Stromal cell of bone marrow (primary cell): ENCODE measurements at places on chromosomes 4 and X.

- no peak for DNase-seq
Measured at GRCh38 chr4:56655209-56655626, 25.9 kb downstream of the HOPX start.

- DNase-seq, result no peak
Measured at GRCh38 chr4:89248879-89249281, 58.7 kb downstream of the GPRIN3 start.

GRCh38 chr4:40874901-40875300 lies 125.1 kb downstream of the NSUN7 start:
- no peak for DNase-seq

GRCh38 chrX:119734897-119735339 lies 23.5 kb upstream of the SOWAHD start:
- no peak for DNase-seq

GRCh38 chr4:80029364-80029763 lies 43.7 kb downstream of the ANTXR2 start:
- no peak for DNase-seq

DNA sequence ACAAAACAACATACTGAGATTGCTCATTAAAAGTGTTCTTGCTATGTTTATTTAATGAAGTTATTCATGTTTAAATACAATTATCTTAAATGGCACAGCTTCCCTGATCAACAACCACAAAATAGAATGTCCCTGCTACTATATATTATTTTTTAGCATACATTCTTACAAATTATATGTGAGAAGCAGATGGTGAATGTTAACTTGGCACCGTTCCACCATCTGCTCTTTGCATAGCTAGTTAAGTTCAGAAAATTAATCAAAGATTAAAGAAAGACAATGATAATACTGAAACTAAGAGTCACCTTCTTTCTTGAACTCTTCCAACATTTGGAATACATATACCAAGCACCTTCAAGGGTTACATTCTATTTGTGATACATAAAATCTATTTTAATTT lies 94.2 kb downstream of the PPP3CA start:
- no peak for DNase-seq

- no peak for DNase-seq
Measured at GRCh38 chr4:166239354-166239753, 366.3 kb downstream of the TLL1 start.

DNA sequence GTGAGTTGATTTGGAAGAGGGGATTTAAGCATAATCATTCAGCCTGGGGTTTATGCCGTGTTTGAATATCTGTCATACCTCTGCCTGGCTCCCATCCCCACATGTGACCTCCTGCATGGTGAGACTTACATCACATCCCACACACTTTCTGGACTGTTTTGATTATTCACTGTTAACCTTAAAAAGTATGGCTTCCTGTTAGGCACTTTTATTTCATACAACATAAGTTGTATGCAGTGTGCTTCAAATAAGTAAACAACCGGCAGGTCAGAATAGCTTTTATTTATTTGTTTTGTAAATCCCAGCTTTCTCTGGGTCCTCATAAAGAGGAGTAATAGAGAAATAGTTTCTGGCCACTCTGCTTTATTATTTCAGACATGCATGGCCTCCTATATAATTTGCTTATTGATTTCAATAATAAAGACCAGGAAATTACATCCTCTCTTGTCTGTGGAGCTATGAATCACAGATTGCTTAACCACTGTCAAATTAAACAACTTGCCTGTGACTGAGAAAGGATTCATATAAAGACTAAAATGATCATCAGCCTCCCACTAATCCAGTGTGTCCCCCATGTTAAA lies 376.8 kb upstream of the ZFP42 start:
- no peak for DNase-seq

GRCh38 chr4:5979981-5980380 lies 38.2 kb downstream of the C4orf50 start:
- DNase-seq, result no peak

DNA sequence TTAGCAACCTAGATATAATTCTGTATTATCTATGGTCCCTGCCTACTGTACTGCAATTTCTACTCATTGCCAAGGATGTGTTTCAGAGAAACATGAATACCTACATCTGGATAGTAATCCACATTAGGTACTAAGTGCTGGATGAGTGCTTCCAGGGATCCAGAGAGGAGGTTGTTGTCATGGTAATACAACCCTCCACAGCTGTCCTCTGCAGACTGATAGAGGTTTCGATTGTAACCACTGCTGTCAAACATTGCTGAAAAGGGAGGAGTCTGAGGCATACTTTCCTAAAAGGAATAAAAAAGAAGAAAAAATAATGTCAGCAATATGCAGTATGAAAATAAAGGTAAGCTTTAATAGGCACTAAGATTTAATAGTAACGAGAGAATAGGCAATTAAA lies 12.5 kb downstream of the RASGEF1B start:
- DNase-seq, result no peak

- DNase-seq, result no peak
Measured at GRCh38 chrX:22520128-22520828, 247.6 kb downstream of the CBLL2 start.

- no peak for DNase-seq
Measured at GRCh38 chr4:38068107-38068506, 107.9 kb downstream of the PTTG2 start.

GRCh38 chrX:103151799-103152198 lies 58.9 kb upstream of the NXF3 start:
- DNase-seq, result no peak

DNA sequence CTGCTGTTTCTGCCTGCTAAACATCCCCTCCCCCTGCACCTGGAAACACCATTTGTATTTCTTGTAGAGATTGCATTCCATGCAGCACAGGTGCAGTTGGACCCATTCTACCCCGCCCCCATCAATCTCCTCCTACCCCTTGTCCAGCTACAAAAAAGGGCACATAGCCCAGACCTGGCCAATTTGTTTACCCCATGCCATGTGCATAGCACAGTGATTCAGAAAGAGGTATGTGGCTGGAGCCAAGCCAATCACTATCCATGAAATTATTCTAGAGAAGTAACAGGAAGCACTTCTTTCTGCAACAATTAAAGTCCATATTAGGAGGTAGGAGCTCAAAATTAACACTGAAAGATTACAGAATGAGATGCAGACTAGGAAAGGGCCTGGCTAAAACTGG lies 20.2 kb upstream of the TMEM184C start:
- DNase-seq, result no peak

GRCh38 chr4:17310269-17310652 lies 201.6 kb downstream of the QDPR start:
- DNase-seq, result no peak

DNA sequence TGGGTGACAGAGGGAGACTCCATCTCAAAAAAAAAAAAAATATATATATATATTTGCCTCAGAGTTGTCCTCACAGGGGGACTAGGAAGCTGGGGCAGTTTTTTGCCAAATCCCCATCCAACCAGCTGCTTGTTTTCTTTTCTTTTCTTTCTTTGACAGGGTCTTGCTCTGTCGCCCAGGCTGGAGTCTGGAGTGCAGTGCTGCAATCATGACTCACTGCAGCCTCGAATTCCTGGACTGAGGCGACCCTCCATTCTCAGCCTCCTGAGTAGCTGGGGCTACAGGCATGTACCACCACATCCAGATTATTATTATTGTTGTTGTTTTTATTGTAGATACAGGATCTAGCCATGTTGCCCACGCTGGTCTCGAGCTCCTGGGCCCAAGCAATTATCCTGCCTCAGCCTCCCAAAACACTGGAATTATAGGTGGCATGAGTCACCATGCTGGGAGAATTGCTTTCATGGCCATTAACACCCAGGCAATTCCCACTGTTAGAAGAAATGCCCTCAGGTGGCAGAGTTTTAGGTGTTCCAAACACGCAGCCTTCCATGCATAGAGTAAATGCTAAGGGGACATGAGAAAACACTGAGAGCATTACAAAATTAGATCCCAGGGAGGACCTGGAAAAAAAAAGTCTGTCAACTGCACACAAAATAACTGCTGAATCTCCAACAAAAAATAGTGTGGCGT lies 98.0 kb downstream of the ARHGAP6 start:
- DNase-seq, result no peak

GRCh38 chr4:16677001-16677944 lies 221.2 kb downstream of the LDB2 start:
- DNase-seq, result no peak

DNA sequence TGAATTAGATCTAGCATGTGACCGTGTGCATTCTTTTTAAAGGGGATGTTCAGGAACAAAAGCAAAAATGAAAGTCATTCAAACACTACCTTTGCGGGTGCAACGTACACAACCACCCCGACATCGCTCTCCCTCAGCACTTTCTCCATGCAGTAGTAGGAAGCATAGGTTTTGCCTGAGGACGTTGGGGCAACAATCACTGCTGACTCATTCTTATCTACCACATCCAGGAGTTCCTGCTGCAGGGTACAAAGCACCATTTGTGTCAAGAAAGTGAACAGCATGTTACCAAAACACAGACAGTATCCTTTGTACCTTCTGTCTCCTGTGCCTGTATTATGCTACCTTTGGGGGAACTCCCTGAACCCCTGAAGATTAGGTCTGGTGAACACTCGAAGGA lies 58.6 kb downstream of the DDX60L start:
- DNase-seq, result no peak

DNA sequence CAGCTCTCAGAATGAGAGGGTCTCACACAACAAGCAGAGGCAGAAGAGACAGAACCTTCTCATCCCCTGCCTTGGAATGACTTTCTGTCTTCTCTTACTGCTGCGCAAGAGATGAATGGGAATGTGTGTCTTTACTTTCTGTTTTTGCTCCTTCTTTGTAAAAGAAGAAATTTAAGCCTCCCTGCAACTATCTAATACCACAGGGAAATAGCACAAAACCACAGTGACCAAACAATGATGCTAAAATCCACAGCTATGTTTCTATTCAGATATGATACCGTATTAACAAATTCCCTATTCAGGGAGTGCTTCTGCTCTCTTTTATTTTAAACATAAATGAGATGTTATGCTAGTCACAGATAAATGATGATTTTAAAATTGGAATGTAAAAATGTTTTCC lies 173.8 kb upstream of the RAI2 start:
- DNase-seq, result peak; percentile 4

DNA sequence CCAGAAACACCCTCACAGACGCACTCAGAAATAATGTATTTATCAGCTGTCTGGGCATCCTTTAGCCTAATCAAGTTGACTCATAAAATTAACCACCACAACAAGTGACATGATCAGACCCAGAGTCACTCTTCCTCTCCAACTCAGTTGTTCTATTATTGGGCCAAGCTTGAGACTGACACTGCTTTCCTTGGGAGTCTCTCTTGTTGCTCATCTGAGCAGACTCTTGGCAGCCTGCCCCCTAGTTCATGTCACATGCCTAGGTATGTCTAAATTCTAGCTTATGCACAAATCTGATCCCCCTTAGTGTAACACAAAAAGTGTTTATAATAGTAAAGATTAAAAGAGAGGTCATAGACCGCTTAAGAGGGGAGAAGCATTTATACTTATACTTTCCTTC lies 72.6 kb upstream of the ADAMTS3 start:
- no peak for DNase-seq

- DNase-seq, result no peak
Measured at GRCh38 chrX:44876086-44876485, 3.1 kb downstream of the KDM6A start.

DNA sequence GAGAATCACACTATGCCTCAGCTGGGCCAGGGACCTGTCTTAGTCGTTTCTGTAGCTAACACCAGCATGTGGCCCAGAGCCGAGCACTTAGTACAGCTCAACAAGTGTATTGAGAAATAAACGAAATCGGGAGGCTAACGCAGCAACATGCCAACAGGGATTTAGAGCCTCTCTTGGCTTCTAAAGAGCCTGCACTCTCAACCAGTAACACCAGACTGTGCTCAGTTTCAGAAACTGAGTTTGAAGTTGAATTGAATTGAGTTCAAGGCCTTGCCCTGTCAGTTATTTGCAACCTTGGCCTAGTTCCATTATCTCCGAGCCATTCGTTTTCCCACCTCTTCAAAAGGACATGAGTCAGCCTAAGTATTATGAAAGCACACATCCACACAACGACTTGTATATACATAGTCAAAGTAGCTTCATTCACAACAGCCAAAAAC lies 71.3 kb upstream of the LDB2 start:
- DNase-seq, result no peak

- no peak for DNase-seq
Measured at GRCh38 chrX:44342866-44343265, 606 bp downstream of the EFHC2 start.

DNA sequence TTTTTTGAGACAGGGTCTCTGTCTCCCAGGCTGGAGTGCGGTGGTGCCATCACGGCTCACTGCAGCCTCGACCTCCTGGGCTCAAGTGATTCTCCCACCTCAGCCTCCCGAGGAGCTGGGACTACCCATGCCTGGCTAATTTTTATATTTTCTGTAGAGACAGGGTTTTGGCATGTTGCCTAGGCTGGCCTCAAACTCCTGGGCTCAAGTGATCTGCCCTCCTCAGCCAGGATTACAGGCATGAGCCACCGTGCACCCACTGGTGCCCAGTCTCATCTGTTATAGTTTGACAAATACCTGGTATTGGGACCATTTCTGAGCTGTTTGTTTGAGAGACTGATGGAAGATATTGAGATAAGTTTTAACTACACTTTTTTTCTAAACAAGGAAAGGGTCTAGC lies 57.5 kb upstream of the SMIM10 start:
- no peak for DNase-seq

- DNase-seq, result peak; percentile 21
Measured at GRCh38 chr4:118086344-118086743, 52.1 kb downstream of the NDST3 start.

- no peak for DNase-seq
Measured at GRCh38 chr4:138669479-138670315, 345.9 kb upstream of the NOCT start.

DNA sequence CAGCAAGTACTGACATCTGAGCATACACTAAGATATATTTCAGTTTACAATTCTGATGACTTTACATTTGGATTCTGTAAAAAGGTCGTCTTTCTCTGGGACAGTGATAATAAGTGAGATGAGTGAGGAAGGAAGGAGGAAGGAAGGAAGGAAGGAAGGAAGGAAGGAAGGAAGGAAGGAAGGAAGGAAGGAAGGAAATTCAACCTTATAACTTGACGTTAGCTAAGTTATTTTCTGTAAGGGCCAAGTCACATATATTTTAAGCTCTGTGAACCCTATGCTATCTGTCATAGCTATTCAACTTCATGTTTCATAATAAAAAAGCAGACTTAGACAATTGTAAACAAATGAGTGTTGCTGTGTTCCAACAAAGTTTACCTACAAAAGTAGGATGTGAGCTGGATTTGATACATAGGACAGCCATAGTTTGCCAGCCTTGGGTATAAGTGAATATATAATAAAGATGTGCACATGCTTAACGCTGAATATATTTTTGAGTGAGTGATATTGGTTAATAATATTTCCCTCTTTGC lies 753.0 kb upstream of the NDST4 start:
- no peak for DNase-seq

GRCh38 chrX:96997196-96997595 lies 113.5 kb downstream of the RPA4 start:
- DNase-seq, result no peak

DNA sequence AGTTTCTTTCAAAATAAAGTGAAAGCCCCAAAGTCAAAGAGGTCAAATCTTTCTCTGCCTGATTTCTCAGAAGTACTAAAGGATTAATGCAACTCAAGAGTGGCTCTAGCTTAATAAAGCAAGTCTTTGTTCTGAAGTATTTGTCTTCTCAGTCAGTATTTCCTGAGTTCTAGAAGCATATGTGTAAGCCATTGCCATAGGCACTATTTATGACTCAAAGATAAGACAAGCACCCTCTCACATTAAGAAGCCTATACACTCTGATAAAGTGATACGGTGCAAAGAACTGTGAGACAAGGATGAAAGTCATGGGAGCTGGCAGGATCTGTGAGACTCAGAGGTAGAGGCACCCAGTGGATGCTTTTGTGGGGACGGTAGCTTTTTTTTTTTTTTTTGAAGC lies 60.9 kb downstream of the AASDH start:
- no peak for DNase-seq

GRCh38 chrX:155673338-155673737 lies 60.6 kb upstream of the TMLHE start:
- DNase-seq, result no peak
